T47D (cell line): ENCODE measurements at places on chromosomes 2 and 18.

DNA sequence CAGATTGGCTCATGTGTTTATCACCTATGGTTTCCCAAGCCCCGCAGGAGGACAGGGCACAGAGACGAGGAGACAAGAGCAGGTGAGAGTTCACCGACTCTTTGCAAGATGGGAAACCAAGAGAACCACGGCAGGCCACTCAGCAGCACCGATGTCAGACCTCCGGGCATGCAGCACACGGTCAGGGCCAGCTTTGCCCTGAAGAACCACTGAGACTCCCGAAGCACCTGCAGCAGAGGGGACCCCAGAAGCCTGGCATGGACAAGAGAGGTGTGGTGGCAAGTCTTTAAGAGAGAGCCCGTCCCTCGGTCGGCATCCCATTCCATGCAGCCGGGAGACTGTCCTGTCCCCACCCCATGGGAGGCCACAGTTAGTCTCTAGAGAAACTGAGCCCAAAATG, 36.6 kb upstream of the TAF1B start:
- no peak for DNase-seq

DNA sequence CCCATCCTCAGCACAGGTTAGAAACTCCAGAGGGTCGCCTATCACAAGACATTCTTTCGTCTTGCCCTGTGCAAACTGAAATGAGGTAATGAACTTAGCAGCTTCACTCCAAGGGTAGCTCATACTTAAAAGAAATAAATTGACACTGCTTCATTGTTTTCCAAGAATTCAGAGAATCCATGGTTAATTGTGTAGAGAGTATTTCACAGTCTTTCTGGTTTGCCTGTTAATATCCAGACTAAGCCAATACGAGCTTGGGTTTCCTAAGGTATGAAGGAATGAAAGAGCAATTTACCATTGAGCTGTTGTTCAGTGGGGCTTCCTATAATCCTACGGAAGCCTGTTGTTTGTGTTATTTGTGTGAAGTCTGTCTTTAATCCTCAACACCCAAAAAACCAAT, 58.7 kb downstream of the FAM124B start:
- DNase-seq, result no peak

- DNase-seq, result no peak
Observed at GRCh38 chr2:120703330-120703994, 32.2 kb upstream of the GLI2 start.

- no peak for DNase-seq
Observed at GRCh38 chr18:34647251-34647650, 62.8 kb upstream of the DTNA start.
